Osteocyte (in vitro differentiated cells): ENCODE measurements at places on chromosomes 3 and 15. TPM values are rescaled to one million over a fixed set of nuclear protein-coding genes. Genes with fewer than 3 reads are reported as not detected.

The NOX5 gene
- not detected in 2 replicates for total RNA-seq

DNA sequence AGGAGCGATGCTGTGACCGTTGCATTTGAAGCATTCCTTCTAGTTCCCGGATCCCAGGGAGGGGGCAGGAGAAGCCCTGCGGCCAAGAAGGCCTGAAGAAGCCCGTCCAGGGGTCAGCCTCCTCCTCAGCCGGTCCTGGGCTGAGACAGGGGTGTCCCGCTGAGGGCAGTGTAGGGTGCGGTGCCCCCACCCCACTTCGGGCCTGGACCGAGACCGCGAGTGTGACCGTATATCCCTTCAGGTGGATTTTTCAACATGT, 2.8 kb downstream of the OCA2 start:
- DNase-seq: no peak

The CASR gene
- not detected in 2 replicates for total RNA-seq

The LRTM1 gene
- not detected in 2 replicates for total RNA-seq

The CCR4 gene
- total RNA-seq: not detected in 2 replicates

The AADACL2 gene
- not detected in 2 replicates for total RNA-seq

The FANCD2OS gene
- total RNA-seq: not detected in 2 replicates

DNA sequence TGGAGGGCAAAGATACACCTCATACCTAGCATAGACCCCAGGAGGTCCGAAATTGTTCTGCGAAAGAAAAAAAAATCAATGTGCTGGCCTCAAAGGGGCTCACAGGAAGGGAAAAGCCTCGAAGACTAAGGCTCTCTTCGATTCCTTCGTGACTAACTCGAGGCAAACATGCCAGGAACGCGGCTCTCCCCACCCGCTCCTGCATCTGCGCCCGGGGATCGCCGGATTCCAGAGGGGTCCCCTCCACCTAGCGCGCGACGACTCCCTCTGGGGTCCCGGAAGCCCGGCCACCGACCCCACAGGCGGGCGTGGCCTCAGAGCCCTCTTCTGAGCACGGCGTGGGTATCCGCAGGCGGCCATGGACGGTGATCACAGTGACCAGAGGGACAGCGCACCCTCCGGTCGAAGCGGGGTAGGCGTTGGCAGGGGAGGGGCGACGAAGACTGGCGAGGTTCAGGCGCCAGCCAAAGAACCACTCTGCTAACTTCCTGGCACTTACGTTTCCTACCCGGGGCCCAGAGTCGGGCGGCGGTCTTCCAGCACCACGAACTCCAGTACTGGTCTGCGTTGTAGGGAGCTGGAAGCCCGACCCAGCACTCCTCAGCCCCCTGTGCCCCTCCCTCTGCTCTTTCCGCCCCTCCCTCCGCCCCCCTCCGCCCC, 515 bp upstream of the EIF3J start:
- peak; percentile 96 for DNase-seq

The ROPN1 gene
- total RNA-seq: not detected in 2 replicates

GRCh38 chr3:138367911-138368310, 19.5 kb downstream of the MRAS start:
- no peak for DNase-seq

The BFSP2 gene
- total RNA-seq: not detected in 2 replicates

- DNase-seq: no peak
Measured at GRCh38 chr15:52440414-52440813, 88.3 kb downstream of the MYO5A start.

GRCh38 chr3:170778240-170779217, 91.5 kb downstream of the RPL22L1 start:
- no peak for DNase-seq

- DNase-seq: no peak
Measured at GRCh38 chr15:85006655-85007054, 25.0 kb downstream of the PDE8A start.

- no peak for DNase-seq
Measured at GRCh38 chr3:82329300-82329699, 567.9 kb upstream of the GBE1 start.

The MYRIP gene
- total RNA-seq: 0.24 and 0.62 TPM in 2 replicates

The SLTM gene
- total RNA-seq: 87.3 and 93.9 TPM in 2 replicates

DNA sequence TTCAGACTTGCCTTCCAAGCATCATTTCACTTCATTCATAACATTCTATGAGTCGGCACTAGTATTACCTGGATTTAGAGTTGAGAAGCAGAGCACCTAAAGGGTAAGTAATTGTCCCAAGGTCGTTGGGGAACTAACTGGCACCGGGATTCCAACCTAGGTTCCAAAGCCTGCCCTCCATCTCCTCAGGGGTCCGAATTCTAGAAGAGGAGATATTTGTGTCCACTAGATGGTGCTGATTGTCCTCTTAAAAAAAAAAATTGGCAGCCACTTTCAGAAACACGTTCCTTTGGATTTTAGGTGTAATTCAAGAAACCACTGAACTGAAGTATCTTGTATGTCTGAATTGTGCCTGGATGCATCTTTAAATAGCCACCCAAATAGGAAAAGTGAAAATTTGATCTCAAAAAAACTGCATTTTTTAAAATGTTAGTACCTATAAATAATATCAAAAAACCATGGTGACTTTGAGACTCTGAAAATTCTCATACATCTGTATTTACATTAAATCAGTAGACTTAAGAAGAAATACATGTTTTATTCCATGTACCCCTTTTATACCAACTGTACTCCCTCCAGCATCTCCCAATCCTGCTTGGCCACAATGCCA, 3.9 kb upstream of the FSIP1 start:
- DNase-seq: no peak

DNA sequence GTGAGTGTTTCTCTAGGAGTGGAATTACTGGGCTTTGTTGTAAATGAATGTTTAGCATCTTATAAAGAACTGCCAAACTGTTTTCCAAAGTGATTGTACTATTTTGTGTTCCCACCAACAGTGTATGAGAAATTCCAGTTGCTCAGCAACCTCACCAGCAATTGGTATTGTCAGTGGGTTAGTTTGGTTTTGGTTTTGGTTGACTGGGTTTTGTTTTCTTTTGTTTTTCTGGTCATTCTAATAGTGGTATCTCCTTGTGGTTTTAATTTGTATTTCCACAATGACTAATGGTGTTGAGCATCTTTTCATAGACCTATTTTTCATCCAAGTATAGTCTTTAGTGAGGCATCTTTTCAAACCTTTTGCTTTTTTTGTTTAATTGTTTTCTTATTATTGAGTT, 27.1 kb downstream of the FILIP1L start:
- DNase-seq: no peak

The CACNA2D3 gene
- total RNA-seq: 0.18 and 0.46 TPM in 2 replicates

- DNase-seq: no peak
Measured at GRCh38 chr3:190092250-190092649, 28.4 kb downstream of the P3H2 start.

DNA sequence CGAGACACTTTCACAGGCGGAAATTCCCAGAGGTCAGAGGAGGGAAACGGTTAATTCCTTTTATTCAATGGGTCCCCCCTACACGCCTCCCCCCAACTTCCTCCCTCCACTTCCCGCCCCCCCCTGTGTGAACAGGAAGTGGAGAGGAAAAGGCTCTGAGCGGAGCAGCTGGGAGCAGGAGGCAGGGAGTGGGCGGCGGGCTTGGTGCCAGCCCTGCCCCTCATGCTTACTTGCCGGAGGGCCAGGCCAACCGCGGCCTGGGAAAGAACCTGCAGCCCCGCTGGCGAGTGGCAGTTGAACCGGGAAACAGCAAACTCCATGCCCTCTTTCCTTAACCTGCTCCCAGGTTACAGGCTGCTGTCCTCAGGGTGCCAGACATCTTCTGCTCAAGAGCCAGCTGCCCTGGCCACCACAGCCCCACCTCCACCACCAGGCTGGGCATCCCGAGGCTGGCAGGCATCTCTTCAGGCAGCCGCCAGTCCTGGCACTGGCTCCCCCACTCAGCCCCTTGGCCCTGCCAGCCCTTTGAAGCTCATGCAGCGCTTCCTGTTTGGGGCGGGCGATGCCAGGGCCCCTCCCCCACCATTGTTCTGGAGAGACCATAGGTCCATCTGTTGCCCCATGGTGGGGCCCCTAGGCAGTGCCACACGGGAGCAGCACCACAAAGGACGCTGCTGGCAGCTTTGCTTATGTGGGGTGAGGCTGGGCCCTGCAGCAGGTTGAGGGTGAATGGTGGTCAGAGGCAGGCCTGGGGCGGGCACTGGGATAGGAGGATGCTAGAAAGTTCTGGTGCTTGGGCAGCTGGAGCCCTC, 12.9 kb downstream of the VPS18 start:
- DNase-seq: no peak

DNA sequence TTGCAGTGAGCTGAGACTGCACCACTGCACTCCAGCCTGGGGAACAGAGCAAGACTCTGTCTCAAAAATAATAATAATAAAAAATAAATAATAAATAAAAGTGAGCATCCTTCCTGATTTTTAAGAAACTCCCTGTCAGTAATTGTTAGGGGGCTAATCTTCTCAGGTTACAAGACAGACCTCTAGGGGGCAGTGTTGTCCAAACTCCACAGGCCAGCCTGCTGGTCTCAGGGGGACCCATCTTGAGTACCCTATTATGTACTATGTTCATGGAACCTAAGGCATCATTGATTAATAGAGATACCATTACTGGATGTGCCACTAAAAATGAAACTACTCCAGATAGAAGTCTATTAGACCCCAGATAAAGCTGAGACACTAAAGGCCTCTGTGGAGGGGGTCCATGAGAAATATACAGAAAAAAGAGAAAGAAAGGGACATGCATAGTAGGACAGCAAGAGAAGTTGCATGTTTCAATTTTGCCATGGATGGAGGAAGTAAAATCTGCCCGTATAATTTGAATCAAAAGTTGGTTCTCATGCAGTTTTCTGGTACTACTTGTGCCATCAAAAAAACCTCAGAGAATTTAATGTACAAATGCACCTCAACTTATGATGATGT, 85.5 kb upstream of the CDV3 start:
- DNase-seq: no peak

The SUSD5 gene
- total RNA-seq: 22.7 and 25.5 TPM in 2 replicates

DNA sequence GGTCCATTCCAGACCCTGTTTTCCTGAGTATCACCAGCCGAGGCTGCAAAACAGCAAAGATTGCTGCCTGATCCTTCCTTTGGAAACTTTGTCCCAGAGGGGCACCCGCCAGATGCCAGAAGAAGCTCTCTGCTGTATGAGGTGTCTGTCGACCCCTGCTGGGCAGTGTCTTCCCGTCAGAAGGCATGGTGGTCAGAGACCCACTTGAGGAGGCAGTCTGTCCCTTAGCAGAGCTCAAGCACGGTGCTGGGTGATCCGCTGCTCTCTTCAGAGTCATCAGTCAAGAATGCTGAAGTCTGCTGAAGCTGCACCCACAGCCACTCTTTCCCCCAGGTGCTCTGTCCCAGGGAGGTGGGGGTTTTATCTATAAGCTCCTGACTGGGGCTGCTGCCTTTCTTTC, 1121.2 kb downstream of the NSUN3 start:
- DNase-seq: no peak

GRCh38 chr3:35675206-35675605, 35.9 kb downstream of the ARPP21 start:
- DNase-seq: no peak

DNA sequence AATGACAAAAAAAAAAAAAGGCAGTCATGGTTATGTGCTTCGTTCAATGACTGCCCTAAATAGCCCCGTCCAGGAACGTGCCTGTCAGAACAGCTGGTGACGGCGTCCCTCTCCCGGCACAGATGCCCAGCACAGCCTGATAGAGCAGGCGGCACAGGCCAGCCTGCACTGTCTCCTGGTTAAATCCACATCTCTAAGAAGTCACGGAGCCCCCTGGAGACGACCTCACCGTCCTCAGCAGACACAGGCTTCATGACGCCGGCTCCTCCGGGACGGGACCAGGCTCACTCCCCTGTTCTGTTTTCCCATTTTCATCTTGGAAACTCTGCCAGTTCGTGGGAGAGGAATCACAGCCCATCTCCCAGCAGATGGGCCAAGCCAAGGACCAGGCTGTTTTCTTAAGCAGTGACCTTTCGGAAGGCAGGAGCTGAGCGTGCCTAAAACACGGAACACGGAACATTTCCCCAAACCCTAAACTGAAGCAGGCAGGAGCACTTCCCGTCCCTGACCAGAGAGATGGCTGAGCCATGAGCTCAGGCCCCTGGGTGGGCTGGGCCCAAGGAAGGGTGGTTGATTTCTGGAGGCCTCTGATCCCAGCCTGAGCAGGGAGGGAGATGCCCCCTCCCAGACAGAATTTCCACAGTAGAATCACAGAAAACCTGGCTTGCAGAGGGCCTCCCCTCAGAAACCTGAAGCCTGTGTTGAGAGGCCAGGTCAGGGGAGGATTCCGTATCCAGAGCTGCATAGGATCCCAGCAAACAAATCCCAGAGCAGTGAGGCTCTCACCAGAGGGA, 35.9 kb downstream of the ADCY5 start:
- no peak for DNase-seq

The SPTBN5 gene
- total RNA-seq: 3.0 and 3.2 TPM in 2 replicates

DNA sequence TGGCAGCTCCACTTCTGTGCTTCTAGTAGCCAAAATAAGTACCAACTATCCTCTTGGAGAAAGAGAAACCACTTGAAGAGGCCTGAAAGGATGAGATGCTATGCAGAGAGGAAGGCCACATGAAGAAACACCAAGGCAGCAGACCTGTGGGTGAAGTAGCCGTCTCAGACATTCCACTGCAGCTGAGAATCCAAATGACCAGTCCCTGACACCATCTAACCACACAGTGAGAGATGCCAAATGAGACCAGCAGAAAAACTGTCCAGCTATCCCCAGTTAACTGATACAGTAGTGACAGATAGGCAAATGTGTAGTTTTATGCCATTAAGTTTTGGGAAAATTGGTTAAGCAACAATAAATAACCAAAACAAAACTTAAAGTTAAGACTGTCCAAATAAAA, 47.9 kb upstream of the ZSCAN2 start:
- DNase-seq: no peak

- DNase-seq: no peak
Measured at GRCh38 chr15:68154923-68155559, 50.1 kb downstream of the CALML4 start.

DNA sequence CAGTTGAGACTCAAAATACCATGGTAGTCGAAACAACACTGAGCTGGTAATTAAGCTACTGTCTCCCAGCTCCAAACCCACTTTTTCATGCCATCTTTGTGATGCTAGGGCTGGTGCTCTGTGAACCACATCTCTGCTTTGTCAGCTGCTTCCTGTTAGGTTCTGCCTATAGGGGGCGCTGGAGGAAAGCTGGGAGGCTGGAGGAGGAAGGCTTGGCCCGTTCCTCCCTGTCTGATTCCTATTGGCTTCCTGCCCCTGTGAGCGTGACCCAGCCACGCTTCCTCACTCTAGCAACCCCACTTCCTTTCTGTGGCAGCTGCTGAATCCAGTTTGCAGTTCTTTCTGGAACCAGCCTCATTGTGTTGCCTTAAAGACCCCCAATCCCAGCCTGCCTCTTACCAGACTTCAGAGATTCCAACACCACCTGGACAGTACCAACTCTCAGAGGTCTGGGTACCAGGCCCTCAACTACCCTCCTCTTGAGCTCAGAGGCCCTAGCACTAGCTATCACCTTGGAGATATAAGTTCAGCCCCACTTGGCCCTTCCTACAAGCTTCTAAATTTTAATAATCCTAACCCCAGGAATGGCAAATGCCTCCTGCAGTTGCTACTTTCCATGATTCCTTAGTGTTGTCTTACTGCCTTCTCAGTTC, 120.9 kb downstream of the ERC2 start:
- no peak for DNase-seq

The IL17RD gene
- 2.9 and 3.9 TPM in 2 replicates for total RNA-seq

- DNase-seq: no peak
Measured at GRCh38 chr15:41913256-41913655, 19.4 kb upstream of the SPTBN5 start.
